ENCODE measurements at places on chromosomes 16 and 17.
A peak's percentile ranks its signal among the peaks of the same experiment; 100 is the strongest.

- DNase-seq = no peak
Measured at GRCh38 chr16:19410435-19411171, 7.1 kb upstream of the TMC5 start.

- DNase-seq = no peak
Measured at GRCh38 chr17:70813355-70813930, 644.1 kb downstream of the KCNJ2 start.

GRCh38 chr17:61416540-61417363 is 17.1 kb downstream of the TBX2 start:
- DNase-seq = peak; percentile 46

DNA sequence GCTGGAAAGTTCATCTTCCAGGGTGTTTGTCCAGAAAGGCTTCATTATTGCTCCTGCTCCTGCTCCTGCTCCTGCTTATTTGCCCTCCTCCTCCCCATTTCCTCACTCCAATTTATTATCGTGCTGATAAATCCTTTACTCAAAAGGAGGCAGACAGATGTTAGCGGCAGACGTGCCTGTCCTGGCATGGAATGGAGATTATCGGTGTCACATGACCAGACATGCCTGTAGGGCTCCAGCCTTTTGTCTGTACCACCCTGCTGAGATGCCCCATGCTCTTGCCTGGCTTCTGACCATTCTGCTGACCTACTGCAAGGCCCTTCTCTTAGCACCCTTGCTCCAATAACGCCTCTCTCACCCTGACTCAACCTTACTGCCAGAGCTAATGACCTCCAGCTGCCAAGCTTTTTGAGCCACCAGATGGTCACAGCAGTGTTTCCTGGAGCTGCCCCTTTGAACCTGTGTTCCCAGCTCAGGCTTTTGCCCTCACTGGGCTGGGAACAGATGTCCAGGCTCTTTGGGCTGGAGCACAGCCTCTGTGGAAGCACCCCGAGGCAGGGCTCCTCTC is 12.8 kb downstream of the DNAH9 start:
- DNase-seq = no peak

DNA sequence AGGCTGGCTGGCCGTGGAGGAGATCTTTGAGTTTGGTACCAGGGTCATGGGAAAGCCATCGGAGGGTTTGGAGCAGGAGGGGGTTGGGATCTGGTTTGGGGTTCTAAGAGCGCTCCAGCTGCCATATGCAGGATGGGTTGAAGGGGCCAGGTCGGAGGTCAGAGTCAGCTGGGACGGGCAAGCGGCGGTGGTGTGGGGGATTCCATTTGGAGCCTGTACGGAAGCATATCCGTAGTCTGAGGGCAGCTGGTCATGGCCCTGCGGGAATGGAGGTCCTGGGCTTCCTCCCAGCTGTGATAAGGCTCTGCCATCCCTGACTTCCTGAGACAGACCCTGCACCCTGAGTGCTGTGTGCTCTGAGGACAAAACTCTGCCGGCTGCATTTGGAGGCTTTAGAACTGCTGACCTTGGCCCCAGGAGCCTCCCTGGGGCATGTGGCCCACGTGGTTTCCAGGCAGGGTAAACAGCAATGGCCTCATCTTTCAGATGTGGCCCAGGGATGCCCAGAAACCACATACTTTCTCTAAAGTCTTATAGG is 46.5 kb downstream of the ATP2C2 start:
- DNase-seq = no peak

GRCh38 chr17:62760059-62760944 is 47.8 kb downstream of the MARCHF10 start:
- DNase-seq = no peak

DNA sequence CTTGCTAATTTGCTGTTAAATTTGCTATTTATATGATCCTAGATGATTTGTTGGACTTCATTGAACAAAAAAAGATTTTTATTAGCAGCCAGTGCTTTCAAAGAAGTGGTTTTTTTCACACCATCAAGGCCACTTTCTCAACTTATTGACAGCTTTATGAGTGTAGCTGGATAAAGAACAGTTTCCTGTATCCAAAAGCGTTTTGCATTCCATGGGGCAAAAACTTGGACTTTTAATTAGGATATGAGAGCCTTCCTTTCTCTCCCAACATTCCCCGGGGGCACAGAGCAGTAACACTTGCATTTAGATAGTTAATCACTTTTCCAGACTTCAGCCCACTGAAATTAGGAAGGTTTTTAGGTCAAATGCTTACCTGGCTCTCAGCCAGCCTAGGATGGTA is 177.1 kb upstream of the ELAC2 start:
- no peak for DNase-seq

DNA sequence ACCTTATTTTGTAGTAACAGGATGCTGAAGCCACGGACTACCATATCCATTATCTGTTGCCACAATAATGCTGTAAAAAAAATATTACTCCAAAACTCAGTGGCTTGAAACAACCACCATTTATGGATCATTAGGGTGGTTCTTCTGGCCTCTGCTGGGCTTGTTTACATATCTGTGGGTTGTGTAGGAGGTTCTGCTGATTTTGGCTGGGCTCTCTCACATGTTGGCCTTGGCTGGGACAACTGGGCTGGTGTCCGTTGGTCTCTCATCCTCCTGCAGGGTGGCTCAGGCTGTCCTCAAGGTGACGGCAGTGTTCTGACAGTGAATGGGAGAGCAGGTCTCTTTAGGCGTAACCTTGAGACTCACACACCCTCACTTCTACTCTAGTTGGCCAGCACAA is 76.0 kb downstream of the GPR139 start:
- no peak for DNase-seq

DNA sequence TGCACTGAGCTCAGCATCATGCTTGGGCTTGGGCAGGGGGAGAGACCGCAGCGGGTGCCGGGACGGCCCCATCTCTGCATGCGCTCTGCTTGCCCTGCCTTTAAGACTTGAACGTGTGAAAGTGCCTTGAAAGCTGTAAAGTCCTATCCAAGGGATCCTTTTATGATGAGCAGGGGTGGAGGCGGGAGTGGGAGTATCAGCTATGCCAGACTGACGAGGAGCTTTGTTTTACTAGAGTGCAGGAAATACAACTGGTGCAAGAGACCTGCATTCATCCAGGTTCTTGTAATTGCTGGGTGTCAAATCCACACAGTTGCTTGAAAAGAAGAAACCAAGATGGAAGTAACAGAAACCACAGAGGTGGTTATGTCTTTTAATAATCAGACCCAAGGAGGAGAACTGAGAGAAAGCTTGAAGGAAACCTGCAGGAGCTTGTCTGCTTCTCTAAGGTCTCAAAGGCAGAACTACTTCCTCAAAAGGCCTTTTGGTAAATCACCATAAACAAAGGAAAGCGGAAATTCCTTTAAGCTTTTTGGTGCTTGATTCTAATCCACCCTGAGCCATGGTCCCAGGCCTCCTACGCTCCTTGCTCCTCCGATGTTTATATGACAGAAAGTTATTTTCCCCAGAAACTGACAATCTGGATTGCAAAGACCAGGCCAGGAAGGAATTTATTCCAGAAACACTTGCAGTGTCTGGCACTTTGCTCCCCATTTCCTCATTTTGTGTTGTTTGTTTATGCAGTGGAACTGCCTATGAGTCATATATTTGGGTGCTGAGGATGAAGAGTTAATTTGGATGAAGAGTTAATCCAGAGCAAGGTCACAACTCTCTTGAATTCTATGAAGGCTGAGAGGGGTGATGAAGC is 51.3 kb upstream of the FBXO47 start:
- DNase-seq = no peak

DNA sequence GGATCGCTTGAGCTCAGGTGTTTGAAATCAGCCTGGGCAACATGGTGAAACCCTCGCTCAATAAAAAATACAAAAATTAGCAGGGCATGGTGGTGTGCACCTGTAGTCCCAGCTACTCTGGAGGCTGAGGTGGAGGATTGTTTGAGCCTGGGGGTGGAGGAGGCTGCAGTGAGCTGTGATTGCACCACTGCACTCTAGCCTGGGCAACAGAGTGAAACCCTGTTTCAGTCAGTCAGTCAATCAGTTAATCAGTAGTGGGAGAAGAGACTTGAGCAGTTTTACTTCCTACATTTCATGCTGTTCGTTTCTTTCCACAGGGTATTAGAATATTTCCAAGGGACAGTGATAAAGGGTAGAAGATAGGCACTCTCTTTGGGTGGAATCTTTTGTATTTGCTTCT is 8.8 kb downstream of the MAP3K3 start:
- DNase-seq = no peak

GRCh38 chr16:53792161-53792951 is 88.4 kb downstream of the FTO start:
- no peak for DNase-seq

DNA sequence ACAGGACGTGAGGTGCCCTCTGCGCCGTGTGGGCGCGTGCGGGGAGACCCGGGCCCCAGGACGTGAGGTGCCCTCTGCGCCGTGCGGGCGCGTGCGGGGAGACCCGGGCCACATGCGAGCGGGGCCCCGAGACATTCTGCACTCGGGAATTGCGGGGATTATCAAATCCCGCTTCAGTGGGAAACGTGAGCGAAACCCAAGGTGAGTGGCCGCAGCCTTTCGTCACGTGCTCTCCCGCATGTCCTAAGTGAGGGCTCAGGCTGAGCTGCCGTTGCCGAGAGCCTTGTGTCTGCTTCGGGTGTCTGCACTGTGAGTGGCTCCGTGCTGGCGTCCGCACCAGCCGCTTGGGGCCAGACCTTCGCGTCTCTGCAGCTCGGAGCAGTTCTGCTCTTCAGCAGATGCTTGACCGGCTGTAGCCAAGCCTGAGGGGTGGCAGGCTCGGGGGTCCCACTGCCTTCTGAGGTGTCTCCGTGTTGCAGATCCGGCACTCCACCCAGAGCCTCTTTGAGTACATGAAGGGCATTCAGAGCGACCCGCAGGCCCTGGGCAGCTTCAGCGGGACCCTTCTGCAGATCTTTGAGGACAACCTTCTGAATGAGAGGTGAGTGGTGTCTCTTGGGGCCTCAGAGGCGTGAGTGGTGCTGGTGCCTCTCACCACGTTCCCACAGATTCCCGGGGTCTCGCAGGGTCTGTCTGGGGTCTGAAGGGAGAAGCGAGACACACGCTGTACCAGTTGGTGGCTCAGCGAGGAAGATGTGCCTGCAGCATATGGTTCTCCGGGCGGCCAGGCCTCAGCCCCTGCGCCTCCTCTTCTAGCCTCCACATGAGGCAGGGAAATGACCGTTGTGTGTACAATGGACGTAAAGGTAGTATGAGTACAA is 90.5 kb upstream of the ZNF750 start:
- no peak for DNase-seq

GRCh38 chr17:79819085-79819484 is 20.2 kb downstream of the CBX4 start:
- DNase-seq = no peak

GRCh38 chr17:58381124-58382035 is 29.4 kb upstream of the SUPT4H1 start:
- DNase-seq = no peak

GRCh38 chr16:58026705-58027160 is 1.2 kb downstream of the MMP15 start:
- DNase-seq = no peak

Measured in BJ (cell line).